ENCODE measurements at places on chromosomes 7 and 10.

- no peak for DNase-seq
These were observed 233.6 kb upstream of the CCDC6 start for GRCh38 chr10:60139798-60140566.

DNA sequence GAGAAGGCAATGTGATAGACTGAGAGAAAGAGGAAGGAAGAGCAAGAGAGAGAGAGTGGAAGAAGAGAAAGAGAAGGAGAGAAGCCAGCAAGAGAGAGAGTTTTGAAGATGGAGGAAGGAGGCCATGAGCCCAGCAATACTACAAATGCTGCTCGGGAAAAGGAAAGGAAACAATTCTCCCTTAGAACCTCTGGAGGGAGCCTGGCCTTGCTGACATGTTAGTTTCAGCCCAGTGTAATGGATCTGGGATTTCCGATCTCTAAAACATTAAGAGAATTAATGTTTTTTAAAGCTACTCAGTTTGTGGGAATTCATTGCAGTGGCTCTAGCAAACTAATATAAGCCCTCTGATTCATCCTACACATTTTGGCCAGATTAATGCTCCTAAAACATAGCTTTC is 206.8 kb upstream of the MTPN start:
- DNase-seq = no peak

GRCh38 chr7:5661942-5662341 is 119.5 kb downstream of the RNF216 start:
- no peak for DNase-seq

DNA sequence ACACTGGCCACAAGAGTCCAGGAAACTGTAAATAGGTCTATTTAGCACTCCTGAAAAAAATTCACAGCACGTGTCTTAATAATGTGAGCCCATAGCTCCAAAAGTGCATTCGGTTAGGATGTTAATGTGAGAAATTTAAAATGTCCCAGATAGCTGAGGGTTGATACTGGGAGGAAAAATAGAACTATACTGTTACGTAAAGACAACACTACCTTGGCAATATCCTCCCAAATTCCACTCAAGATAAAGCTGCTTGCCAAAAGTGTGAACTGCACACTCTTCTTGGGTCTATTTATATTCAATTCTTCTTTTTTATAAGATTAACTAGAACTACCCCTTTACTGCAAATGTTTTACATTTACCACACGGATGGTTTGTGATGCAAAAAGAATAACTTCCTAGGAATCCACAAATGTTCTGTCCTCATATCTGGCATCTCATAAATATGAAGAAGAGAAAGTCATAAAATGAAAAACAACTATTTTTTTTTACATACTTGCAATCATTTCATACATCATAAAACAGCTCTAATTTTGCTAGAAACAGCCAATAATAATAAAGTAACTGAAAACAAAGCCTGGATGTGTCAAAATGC is 10.4 kb downstream of the RAB11FIP2 start:
- no peak for DNase-seq

- DNase-seq = no peak
These were observed 67.0 kb downstream of the DNAJB6 start for GRCh38 chr7:157403646-157404401.

DNA sequence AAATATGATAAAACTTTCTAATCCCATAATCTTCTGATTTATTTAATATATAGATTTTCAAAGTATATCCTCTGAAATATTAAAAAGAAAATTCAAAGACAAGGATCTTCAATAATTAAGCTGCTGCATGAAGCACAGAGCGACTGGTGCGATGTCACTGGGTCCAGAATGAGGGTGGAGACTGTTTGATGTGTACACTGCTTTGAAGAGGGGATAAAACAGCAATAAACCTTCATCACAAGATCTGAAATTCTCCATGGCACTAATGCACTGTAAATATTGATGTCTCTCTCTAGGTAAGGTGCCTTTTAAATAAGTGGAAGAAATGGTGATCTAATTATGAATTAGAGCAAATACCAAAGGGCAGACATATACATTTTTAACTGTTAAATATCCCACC is 337.8 kb downstream of the PARD3 start:
- no peak for DNase-seq

DNA sequence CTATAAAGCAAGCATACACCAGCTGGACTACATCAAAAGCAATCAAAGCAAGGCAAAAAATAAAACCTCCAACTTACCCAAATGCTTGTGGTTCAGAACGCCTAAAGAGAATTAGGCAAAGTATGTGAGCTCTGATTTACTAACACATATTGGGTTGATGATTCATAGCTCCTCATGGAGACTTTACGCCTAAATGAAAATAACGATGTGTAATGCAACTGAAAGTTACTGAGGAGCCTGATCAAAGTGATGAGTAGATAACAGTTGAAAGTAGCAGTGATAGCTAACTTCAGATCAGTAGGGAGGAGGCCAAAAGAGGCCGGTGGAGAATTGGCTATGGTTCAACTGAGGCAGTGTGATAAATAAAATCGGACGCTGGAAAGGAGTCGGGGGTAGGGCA is 85.0 kb downstream of the MPP7 start:
- no peak for DNase-seq

GRCh38 chr10:122221958-122222357 is 49.1 kb upstream of the BTBD16 start:
- no peak for DNase-seq

DNA sequence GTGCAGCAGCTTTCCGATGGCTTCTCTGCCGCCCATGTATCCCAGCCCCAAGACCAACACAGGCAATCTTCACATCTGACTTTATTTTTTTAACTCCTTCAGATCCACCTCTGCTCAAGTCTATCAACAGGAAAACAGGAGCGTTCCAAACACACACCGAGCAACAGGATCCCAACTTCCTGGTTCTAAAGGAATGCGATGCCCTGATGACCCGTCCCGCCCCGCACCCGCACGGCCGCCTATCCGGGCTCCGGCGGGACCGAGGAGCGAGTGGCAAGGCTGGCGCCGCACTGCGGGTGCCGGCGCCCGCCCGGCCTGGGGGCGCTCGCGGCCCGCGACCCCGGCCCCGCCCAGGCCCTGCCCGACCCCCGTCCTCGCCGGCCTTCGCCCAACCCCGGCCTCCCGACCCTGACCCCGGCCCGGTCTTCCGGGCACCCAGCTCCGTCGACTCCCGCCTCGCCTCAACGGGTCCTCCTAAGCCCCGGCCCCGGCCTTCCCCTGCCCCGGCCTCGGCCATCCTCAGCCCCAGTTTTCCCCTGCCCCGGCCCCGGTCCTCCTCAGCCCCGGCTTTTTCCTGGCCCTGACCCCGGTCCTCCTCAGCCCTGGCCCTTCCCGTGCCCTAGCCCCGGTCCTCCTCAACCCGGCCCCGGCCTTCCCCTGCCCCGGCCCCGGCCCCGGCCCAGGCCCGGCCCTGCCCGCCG is 730 bp downstream of the LARP4B start:
- no peak for DNase-seq

DNA sequence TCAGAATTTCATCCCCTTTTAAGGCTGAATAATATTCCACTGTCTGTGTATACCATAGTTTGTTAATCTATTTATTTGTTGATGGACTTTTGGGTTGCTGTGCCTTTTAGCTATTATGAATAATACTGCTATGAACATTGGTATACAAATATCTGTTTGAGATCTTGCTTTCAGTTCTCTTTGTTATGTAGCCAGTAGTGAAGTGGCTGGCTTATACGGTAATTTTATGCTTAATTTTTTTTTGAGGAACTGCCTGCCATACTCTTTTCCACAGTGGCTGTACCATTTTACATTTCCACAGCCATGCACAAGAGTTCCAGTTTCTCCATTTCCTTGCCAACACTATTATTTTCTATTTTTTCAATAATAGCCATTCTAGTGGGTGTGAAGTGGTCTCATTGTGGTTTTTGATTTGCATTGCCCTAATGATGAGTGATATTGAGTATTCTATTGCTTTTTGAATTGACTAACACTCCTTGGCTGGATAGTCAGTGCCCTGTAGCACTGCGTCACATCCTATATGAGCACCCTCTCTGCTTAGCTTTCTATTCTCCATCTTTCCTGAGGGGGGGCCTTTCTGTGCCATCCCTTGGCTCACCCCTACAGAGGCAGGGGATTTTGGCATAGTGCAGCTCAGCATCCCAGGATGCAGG is 29.4 kb upstream of the RAPGEF5 start:
- DNase-seq = no peak

DNA sequence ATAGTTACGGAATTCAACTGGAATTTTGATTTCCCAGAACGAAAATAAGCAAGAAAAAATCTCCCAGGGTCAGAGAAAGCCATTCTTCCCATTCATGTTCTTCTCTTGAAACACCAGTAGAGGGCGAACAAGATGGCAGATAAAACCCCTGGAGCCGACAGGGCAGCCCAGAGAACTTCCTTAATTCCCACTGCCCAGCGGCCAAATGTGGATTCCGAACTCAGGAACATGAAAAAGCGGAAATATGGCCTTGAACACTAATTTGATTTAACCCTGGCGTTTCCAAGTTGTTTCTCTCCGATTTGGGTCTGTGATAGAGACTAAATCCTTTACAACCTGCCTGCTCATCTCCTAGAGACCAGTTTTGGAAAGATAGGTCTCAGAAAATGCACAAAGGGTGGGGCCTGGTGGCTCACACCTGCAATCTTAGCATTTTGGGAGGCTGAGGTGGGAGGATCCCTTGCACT is 100.7 kb upstream of the WAC start:
- DNase-seq = no peak

- no peak for DNase-seq
These were observed 99.8 kb downstream of the TES start for GRCh38 chr7:116310141-116310540.

DNA sequence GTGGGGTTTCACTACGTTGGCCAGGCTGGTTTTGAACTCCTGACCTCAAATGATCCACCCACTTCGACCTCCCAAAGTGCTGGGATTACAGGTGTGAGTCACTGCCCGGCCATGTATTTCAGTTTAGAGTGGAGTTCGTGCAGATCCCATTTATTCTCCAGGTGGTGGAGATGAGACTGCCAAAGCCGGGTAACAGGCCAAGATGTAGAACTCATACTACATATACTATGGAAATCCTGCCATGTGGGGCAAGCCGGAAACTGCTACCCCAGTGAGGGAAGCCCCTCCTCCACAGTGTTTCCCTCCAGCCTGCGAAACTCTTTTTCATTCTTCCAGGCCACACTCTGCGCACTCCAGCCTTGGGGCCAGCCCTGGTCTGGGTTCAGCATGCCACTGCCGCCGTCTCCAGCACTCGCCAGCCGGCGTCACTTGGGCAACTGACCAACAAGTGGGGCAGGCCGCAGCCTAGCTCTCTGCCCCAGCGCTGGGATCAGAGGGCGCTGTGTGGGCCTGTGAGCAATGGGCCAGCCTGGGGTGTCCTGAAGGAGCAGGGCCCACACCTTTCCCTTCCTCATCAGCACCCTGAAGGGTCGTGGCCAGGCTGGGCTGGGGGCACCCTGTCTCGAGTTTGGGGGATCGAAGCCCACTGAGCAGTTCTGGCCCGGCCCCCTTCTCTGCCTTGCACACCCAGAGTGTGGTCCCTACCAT is 122.0 kb downstream of the TRRAP start:
- DNase-seq = no peak

- DNase-seq = no peak
These were observed 118.1 kb downstream of the SEMA3D start for GRCh38 chr7:85068799-85069198.

DNA sequence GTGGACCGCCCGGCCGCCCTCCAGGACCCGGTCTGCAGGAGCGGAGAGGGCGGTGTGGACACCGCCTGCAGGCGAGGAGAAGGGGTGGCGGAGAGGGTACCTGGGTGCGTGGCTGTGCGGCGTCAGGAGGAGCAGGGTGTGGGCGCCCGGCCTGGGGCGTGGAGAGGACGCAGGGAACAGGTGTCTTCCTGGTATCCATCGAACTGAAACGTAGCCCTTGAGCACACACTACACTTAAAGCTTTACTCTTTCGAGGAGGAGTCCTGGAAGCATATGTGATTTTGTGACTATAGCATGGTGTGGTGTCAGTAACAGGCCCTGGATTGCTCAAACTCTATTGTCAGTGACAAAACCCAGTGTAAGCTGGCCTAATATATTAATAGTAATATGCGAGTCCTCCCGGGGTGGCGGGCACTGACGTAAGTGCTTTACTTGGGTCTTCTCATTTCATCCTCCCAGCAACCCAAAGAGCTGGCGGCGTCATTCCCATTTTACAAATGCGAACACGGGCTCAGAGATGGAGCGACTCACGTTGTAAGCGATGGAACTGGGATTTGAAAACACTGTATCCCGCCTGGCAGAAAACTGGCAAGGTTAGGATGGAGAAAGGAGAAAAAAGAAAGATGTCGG is 508 bp upstream of the TECPR1 start:
- DNase-seq = no peak

DNA sequence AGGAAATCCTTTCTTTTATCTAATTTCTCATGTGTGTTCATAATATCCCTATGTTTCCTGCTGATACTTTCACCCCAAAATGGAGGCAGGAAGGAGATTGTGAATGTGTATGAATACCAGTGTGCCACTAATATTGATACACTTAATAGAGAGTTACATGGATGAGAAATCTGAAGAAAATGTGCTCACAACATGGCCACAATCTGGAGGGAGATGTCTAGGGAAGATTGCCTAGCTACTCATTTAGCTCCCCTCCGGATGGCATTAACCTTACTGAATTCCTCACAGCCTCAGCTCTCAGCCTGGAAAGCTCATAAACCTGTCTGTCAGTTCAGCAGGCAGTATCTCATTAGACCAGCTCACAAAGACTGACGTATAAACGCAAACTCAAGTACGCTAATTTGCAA is 23.4 kb upstream of the DMTF1 start:
- no peak for DNase-seq

- DNase-seq = peak; percentile 4
These were observed 83.8 kb downstream of the BMS1 start for GRCh38 chr10:42866115-42866995.

GRCh38 chr10:55214608-55215007 is 413.6 kb upstream of the PCDH15 start:
- DNase-seq = no peak

DNA sequence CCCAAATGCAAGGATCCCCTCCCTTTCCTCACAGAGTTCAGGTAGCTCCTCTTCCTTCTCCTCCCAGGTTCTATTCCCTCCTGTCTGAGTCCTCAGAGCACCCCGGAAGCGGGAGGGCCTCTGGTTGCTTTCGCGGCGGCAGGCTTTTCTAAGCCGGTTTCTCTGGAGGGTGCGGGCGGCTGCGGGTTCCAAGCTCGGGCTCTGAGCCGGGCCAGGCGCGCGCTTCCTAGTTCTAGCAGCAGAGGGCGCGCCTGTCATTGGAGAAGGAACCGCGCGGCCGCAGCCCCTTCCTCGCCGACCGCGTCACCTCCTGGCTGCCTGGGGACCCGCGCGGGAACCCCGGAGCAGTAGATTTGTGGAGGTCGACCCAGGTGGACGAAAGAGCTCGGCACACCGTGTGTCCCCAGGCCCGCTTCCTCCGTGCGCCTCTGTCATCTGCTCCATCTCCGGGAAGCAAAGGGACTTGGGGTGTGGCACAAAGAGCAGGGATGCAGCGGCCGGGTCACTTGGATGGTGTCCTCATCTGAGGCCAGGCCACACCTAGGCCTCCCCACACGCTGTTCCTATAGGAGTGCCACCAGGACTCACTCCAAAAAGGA is 389.0 kb upstream of the PODXL start:
- no peak for DNase-seq

- DNase-seq = no peak
These were observed 7.0 kb downstream of the NAT16 start for GRCh38 chr7:101172854-101173751.

- no peak for DNase-seq
These were observed 109.5 kb upstream of the SDK1 start for GRCh38 chr7:3191548-3191947.
